ENCODE measurements at places on chromosomes 4 and X.

DNA sequence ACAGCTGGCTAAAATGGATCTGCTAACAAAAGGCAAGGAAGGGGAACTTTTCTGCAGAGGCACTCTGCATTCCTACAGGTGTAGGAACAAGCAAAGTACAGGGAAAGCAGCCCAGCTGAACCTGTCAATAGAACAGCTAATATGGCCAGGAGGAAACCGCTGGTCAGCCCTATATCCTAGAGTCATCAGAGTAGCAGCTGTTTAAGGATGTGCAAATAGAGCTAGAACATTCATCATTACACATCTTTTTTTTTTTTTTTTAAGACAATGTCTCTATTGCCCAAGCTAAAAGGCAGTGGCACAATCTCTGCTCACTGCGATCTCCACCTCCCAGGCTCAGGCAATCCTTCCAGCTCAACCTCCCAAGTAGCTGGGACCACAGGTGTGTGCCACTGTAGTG lies 163.0 kb downstream of the BTC start:
- DNase-seq, result no peak

GRCh38 chrX:20455001-20455400 lies 188.3 kb upstream of the RPS6KA3 start:
- no peak for DNase-seq

- no peak for DNase-seq
These were observed 17.1 kb downstream of the USP46 start for GRCh38 chr4:52641854-52642563.

- no peak for DNase-seq
These were observed 79.7 kb upstream of the PRSS48 start for GRCh38 chr4:151197247-151197646.

GRCh38 chrX:121032531-121032930 lies 14.9 kb upstream of the GLUD2 start:
- no peak for DNase-seq

GRCh38 chr4:12924253-12924652 lies 559.9 kb downstream of the RAB28 start:
- DNase-seq, result no peak

DNA sequence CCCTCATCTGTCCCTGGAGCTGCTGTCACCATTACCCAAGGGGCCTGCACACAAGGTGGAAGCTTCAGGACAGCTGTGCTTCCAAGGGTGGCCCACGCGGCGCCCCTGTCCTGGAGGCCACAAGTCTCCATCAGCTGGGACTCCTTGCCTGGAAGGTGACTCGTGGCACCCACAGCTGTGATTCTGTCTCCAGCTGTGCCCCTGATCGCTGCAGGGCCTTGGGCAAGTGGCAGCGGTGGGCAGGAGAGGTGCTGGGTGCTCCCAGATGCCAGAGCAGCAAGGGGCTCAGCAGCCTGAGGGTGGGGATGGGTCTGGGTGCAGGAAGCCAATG lies 9.0 kb upstream of the DUSP9 start:
- no peak for DNase-seq

DNA sequence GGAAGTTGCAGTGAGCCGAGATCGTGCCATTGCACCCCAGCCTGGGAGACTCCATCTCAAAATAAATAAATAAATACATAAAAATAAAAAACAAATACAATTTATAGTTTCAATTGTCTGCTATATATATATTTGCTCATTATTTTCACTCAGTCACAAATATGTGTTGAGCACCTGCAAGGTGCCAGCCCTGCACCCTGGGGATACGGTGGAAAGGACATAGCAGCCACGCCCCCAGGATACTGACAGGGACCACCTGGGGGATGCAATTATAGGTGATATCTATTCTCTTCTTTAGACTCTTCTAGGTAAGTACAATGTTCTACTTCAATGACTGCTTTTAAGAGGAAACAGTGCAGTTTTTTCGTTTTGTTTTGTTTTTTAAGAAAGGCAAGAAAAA lies 85.0 kb downstream of the JAKMIP1 start:
- no peak for DNase-seq

DNA sequence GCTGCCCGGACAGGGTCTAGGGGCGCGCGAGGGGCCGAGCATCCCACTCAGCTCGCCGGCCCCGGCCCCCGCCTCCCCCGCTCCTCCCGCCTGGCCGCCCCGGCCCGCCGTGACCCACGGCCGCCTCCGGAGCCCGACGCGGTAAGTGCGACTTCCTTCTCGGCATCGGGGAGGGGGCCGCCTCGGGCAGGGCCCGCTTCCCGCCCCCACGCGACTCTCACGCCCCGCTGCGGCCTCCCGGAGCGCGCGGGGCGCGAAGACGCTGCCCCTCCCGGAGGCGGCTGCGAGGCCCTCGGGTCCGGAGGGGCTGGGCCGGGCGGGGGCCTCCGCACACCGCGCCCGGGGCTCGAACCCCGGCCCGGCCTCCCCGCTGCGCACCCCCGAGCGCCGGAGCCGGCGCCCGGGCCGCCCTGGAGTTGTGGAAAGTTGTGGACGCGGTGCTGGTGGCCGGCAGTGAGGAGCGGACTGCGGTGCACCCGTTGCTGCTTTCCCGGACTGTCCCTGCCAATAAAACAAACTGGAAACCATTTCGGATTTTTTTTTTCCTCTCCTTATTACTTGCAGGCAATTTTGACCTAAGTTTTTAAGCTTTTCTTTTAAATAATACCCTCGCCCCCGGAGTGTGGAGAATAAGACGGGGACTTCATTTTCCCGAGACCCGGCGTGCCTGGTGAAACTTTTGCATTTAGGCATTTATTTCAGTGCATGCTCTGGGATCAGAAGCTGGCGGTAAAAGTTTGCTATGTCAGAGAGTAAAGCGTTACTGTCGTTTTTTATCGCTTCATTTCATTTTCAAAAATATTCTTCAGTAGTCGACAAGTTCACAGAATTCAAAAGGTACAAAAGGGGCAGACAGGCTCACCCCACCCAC lies 13.0 kb upstream of the TMEM156 start:
- peak; percentile 16 for DNase-seq

- no peak for DNase-seq
These were observed 302 bp downstream of the NHS start for GRCh38 chrX:17375367-17375636.

- no peak for DNase-seq
These were observed 47.2 kb upstream of the MXRA5 start for GRCh38 chrX:3393581-3394111.

DNA sequence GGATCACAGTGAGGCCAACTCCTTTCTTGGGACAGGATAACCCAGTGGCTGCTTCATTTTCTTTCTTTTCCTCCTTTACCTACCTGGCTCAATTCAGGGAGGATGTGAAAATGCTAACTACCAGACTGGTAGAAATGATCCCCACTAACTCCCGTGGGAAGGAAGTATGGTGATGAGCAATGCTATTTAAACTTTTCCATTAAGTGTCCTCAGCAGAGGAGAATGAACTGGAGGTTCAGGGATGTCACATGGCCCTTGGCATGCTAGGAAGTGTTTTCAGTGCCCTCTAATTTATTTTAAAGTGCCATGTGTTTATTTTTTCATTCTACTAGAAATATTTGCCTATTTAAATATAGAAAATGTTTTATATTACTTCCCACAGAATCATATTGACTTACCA lies 363.9 kb downstream of the PPP3CA start:
- DNase-seq, result no peak

DNA sequence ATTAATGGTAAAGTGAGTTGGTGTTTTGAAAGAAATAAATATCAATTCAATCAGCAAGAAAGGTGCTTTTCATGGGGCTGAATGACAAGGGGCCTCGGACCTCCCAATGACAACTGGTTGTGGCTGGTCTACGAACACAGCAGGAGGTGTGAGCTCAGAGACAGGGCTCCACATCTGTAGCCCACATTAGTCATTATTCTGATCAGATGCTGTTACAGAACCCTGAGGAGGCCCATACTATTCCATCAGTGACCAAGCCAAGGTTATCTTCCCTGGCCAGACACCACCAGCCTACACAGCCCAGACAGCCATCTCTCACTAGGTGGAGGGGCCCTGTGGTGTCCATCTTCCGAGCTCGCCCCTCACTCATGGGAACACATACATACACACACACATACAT lies 168.8 kb downstream of the SH3KBP1 start:
- DNase-seq, result no peak

- DNase-seq, result no peak
These were observed 264.6 kb upstream of the CLNK start for GRCh38 chr4:10949039-10949733.

DNA sequence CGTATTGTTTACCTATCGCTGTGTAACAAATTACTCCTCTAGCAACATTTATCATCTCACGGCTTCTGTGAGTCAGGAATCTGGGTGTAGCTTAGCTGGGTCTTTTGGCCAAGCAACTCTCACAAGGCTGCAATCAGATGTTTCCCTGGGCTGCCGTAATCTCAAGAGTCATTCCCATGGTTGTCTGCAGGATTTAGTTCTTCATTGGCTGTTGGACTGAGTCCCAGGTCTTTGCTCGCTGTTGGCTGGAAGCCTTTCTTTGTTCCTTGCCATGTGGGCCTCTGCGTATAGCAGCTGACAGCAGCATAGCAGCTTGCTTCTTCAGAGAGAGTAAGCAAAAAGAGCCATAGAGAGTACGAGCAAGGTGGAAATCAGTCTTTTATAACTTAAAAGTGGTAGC lies 16.8 kb downstream of the POLR2B start:
- no peak for DNase-seq

- DNase-seq, result no peak
These were observed 1664.6 kb upstream of the ADGRL3 start for GRCh38 chr4:59535541-59535940.

DNA sequence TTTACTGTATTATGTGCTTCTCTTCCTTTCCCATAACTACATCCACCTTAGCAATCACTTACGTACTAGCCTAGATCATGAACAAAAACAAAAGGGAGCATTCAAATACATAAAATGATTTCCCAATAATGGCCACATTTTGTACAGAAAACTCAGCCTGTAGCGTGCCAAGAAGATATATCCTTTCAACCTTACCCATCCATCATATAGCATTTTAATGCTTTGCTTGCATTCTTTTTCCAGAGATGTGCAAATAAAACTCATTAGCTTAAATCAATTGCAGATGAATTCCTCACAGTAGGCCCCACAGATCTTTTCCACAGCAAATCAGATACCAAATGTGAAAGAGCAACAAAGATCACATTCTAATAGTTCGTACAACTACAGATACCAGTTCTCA lies 20.8 kb downstream of the GRSF1 start:
- DNase-seq, result no peak
